NCI-H82 (cell line): ENCODE measurements at places on chromosomes 1 and 21.

- DNase-seq, result no peak
Measured at GRCh38 chr21:28904961-28905435, 87.7 kb downstream of the LTN1 start.

GRCh38 chr1:208524376-208524775 lies 280.2 kb upstream of the PLXNA2 start:
- DNase-seq, result no peak

- no peak for DNase-seq
Measured at GRCh38 chr1:174968750-174969244, 30.9 kb upstream of the CACYBP start.

- peak; percentile 82 for DNase-seq
Measured at GRCh38 chr1:160400646-160401486, 502 bp downstream of the VANGL2 start.

DNA sequence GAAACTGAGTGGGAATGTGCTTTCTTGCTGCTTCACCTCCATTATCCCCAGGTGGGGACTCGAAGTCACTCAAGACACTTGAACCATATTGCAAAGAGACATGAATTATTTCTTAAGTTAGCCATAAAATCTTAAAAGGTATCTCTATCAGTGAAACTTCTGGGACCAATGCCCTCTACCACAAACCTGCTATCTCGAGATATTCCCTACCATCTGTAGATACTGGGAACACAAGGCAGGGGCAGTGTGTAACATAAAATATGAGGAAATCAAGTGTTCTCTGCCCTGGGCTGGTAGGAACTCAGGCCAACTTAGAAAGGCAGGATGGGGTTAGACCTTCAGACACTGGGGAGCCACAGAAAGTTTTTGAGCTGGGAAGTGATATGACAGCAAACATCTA lies 1.3 kb upstream of the CD58 start:
- DNase-seq, result no peak

DNA sequence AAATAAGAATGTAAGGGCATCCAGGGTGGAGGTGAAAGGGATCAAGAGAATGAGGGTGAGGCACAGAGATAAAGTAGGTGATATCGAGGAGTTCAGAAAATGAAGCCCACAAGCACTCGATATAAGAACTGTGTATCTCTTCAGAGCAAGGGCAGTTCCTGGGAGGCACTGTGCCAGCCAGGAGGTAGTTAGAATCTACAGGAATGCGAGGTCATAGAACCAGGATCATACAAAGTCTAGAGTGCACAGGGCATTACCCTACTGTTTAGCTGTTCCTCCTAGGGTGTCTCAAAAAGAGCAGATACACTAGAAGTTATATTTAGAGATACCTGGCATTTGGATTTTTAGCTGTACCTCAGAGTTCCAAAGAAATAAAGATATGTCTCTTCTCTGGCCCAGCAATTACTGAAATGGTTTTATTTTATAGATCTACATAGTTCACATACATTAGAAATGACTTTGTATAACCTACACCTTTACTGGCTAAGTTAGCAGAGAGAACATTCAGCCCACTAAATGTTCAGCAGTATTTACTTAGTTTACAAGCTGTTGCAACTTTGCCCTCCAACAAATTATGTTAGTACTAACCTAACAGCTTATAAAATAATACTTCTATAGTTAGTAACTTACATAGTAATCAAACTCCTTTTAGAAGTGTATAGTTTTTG lies 1.6 kb downstream of the OVAAL start:
- DNase-seq, result no peak

DNA sequence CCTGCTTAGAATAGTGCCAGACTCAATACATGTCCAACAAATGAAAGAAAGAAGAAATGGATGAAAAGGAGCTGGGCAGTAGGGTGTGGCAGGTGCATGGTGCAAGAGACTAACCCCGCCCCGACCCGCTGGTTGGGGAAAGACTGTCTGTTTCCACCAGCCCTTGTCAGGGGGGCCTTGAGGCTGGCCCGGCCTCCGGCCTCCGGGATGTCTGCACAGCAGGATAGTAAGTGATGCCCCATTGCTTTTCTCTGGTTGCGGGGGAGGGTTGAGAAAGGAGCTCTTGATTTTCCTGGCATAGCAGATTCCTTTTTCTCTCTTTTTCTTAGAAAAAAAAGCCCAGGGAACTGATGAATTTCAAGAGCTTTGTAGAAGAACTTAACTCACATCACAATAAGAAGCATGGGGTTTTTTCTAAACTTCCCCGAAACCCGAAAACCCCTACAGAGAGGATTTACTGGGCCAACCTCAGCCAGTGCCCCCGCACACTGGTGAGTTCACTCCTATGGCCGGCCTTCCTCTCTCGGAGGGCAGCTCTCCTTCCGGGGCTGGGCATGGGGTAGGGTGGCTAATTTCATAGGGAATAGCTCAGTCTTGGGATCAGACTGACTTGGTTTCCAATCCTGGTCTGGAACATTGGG lies 12.5 kb upstream of the TTC22 start:
- no peak for DNase-seq

DNA sequence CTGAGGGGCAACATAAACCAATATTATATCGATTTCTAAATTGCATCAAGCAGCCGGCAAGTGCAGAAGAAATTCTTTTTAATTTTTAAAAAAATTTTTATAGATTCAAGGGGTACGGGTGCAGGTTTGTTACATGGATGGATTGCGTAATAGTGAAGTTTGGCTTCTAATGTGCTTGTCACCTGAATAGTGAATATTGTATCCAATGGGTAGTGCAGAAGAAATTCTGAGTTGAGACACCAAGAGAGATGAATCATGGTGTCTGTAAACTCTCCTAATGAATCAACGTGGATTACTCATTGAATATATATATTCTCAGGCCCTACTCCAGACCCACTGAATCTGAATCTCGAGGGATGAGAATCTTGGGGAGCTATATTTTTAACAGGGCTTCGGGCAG lies 253.7 kb upstream of the FOXD3 start:
- DNase-seq, result no peak

DNA sequence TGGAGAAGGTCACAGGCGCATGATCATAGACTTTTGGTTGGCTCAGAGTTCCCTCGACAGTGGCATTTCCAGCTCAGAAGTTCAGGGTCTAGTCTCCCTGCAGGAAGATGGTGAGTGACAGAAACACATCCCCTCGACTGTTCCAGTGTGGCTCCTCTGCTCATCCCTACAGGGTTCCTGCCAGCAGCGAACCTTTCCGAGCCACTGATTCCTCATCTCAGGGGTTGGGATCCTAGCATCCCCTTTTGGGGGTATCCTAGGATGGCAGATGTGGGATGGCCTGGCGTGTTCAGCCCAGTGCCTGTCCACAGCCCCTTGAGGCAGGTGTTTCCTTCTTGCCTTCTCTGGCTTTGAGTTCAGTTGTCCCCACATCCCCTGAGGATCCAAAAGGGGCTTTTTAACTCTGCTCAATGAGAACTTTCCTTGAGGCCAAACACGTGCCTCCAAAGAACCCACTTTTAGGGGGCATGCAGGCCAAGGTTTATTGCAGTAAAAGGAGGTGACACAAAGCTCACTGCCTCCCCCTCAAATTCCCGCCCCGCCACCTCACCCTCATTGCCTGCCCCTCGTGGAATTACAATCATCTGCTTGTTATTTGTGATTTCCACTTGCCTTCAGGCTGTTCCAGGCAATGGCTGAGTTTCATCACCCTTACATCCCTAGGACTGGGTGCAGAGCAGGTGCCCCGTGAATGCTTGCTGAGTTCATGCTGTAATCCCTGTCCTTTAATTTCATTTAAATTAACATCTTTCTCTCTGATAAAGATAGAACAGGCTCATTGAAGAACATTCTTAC lies 440.7 kb downstream of the CAMTA1 start:
- DNase-seq, result no peak

GRCh38 chr1:25677193-25677773 lies 60.7 kb downstream of the MAN1C1 start:
- no peak for DNase-seq

GRCh38 chr1:235979716-235980333 lies 85.1 kb downstream of the NID1 start:
- DNase-seq, result no peak

GRCh38 chr1:24111996-24112779 lies at the start of gene MYOM3:
Gene MYOM3, minus strand, starts transcription at chr1:24112135. Its CDS starts 3,499 bp downstream, at chr1:24108636.
- DNase-seq, result peak; percentile 83

DNA sequence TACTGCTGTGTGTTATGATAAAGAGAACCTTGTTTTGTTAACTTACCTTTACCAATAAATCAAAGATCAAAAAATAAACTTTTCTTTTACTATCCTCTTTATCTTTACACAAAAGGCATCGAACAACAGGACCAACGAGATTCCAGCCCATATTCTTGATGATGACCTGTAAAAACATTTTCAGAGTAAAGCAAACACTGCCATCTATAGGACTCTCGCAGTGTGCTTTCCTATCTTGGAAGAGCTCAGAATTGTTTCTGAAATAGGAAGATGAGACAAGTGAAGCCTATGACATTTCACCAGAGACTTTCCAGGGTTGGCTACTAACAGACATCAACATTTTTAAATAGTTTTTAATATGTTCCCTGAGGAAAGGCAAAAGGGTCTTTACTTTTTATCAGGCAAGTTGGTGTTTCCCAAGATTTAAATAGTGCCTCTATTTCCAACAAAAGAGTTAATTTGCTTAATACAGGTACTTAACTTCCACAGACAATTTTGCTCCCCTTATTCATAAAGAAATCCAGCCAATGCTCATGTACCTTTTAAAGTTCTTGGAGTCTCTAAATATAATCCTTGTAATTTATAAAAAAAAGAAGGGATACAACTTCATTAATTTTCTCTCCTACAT lies 7.3 kb downstream of the GLMN start:
- peak; percentile 78 for DNase-seq

GRCh38 chr21:42346866-42347600 lies 3.8 kb downstream of the TFF2 start:
- DNase-seq, result no peak

DNA sequence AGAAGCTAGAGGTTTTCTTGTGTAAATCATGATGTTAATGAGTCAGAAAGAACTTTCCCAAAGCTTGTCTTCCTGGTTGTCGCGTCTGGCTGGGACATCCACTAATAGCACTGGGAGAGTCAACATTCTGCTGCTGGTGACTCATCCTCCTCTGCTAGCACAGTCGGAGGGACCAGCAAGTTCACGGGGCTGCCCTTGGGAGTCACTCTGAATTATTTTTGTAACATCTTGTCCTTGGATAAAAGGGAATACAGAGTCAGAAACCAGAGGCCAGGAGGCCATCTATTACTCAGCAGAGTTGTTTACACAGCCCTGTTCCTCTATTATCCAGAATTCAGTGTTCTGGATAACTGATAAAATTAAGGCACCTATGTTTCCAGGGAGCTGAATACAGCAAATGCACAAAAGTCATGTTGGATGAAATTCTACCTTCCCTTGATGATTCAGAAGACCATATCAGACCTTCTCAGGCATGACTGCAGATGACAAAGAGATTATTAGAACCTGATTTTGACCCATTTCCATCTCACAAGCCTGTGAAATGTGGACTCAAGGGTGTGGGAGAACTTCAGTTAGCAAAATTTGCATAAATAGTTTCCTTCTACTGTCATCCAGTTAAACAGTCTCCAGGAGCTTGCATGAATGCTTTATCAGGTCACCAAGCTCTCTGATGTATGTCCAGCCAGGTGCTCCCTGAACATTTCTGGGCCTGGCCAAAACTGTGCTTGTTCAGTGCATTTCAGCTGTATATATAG lies 68.1 kb downstream of the JAK1 start:
- no peak for DNase-seq

GRCh38 chr1:16071614-16072013 lies 1.8 kb downstream of the FAM131C start:
- DNase-seq, result no peak

DNA sequence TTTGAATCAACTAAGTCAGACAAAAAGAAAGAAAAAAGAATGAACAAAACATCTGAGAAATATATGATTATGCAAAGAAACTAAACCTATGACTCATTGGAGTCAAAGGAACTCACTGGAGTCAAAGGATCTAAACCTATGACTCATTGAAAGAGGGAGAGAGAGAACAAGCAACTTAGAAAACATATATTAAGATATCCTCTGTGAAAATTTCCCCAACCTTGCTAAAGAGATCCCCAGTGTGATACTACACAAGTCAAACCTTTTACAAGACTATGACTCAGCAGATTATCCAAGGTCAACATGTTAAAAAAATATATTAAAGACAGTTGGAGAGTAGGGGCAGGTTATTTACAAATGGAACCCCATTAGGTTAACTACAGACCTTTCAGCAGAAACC lies 1538.3 kb downstream of the NCAM2 start:
- DNase-seq, result no peak

- DNase-seq, result no peak
Measured at GRCh38 chr1:174736831-174737230, 262.9 kb upstream of the CACYBP start.

GRCh38 chr1:72526926-72527325 lies 244.6 kb upstream of the NEGR1 start:
- no peak for DNase-seq

DNA sequence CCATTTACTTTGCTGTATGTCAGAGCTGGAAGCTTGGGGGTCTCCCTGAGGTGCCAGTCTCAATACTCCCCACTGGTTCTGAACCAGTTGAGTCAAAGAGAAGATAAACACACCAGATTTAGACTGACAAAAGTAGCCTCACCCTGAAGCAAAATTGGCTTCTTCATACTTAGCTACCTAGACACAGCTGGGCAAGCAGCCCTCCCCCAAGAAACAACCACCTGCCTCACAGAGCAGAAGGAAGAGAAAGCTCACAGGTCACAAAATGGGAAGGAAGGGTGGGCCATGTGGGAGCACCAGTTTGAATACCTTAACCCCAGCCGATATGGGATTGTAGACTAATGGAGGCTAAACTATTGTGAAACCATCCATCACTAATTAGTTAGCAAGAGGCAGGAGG lies 24.6 kb upstream of the MYSM1 start:
- DNase-seq, result peak; percentile 29

- no peak for DNase-seq
Measured at GRCh38 chr1:113282893-113283285, 107.4 kb upstream of the MAGI3 start.

GRCh38 chr1:1623181-1623630 lies 7.9 kb downstream of the MIB2 start:
- no peak for DNase-seq

- no peak for DNase-seq
Measured at GRCh38 chr1:165371588-165372225, 15.2 kb upstream of the LMX1A start.

DNA sequence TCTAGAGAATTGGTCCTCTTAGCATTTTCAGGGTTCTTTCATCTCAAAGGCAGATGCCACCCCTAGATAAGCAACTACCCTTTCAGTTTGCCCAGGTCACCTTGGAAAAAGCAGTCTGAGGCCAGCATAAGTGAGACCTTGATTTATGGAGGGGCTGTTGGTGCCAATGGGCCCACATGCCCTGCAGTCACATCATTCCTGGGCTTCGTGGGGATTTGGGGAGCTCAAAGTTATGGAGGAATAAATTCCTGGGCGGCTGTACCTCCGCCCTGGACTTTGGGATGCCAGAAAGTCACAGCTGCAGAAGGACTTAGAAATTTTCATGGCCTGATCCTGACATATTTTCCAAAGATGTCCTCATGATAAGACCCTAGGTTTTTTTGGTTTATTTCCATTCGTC lies 2.7 kb upstream of the SDHB start:
- DNase-seq, result no peak

- DNase-seq, result no peak
Measured at GRCh38 chr1:182565537-182565936, 23.5 kb downstream of the RNASEL start.

- DNase-seq, result peak; percentile 81
Measured at GRCh38 chr1:48109390-48110013, 112.3 kb upstream of the TRABD2B start.

GRCh38 chr21:30917557-30917956 lies 36.2 kb upstream of the KRTAP11-1 start:
- DNase-seq, result no peak

GRCh38 chr1:16119504-16119903 lies 36.4 kb downstream of the EPHA2 start:
- no peak for DNase-seq
